Glomerular endothelial cell (primary cell): ENCODE measurements at places on chromosomes 12 and 14. TPM values are rescaled to one million over a fixed set of nuclear protein-coding genes. Genes with fewer than 3 reads are reported as not detected.

Gene VPS37B
- total RNA-seq, result 49.3 and 66.9 TPM in 2 replicates

Gene TMEM117
- total RNA-seq, result 8.5 and 12.0 TPM in 2 replicates

Gene FITM1
- 0.29 TPM in 1 of 2 replicates, not detected in the other for total RNA-seq

Gene SYNE3
- 5.8 and 7.4 TPM in 2 replicates for total RNA-seq

Gene ZDHHC22
- not detected in 2 replicates for total RNA-seq

Gene NTF3
- 0.39 TPM in 1 of 2 replicates, not detected in the other for total RNA-seq

Gene CPNE6
- total RNA-seq, result not detected in 2 replicates

Gene C12orf42
- not detected in 2 replicates for total RNA-seq

Gene MUCL1
- not detected in 2 replicates for total RNA-seq

Gene GEMIN2
- 9.3 and 24.3 TPM in 2 replicates for total RNA-seq

- no peak for DNase-seq
Measured at GRCh38 chr14:99685151-99685591, 1.1 kb downstream of the CYP46A1 start.

- DNase-seq, result no peak
Measured at GRCh38 chr12:55687746-55688145, 20.0 kb downstream of the ITGA7 start.

GRCh38 chr12:2267703-2268470, 215.1 kb downstream of the CACNA1C start:
- no peak for DNase-seq

- no peak for DNase-seq
Measured at GRCh38 chr14:65492266-65492665, 79.7 kb downstream of the FUT8 start.

DNA sequence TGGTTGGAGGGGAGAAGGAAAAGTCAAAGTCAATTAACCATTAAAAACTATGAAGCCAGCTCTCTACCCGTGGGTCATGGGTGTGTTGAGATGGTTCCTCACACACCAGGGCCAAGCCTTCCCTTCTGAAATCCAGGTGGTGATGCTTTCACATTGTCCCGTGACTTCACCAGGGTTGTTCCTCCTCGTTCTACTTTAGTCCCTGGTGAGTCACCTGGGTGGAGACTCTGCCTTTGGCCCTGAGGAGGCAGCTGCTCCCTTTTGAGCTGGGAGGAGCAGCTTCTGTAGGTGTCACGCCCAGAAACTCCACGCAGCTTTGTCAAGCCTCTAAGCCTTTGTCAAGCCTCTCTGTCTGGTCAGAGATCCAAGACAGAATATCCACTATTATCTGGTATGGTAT, 348.3 kb downstream of the BMP4 start:
- no peak for DNase-seq

- DNase-seq, result no peak
Measured at GRCh38 chr12:116901612-116902011, 9.1 kb upstream of the FBXW8 start.

- DNase-seq, result no peak
Measured at GRCh38 chr12:49871263-49871561, 28.3 kb upstream of the BCDIN3D start.

- no peak for DNase-seq
Measured at GRCh38 chr12:795305-795704, 42.9 kb downstream of the WNK1 start.

DNA sequence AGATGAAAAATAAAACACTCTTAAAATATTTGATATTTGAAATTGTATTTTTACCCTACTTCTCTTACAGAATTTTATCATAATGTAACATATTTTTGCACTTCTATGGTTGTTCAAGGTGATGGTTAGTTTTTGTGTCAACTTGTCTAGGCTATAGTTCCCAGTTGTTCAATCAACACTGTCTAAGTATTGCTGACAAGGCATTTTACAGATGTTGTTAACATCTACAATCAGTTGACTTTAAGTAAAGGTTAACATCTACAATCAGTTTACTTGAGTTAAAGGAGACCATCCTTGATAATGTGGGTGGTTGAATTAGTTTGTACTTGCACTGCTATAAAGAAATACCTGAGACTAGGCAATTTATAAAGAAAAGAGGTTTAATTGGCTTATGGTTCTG, 206.5 kb downstream of the AEBP2 start:
- no peak for DNase-seq

DNA sequence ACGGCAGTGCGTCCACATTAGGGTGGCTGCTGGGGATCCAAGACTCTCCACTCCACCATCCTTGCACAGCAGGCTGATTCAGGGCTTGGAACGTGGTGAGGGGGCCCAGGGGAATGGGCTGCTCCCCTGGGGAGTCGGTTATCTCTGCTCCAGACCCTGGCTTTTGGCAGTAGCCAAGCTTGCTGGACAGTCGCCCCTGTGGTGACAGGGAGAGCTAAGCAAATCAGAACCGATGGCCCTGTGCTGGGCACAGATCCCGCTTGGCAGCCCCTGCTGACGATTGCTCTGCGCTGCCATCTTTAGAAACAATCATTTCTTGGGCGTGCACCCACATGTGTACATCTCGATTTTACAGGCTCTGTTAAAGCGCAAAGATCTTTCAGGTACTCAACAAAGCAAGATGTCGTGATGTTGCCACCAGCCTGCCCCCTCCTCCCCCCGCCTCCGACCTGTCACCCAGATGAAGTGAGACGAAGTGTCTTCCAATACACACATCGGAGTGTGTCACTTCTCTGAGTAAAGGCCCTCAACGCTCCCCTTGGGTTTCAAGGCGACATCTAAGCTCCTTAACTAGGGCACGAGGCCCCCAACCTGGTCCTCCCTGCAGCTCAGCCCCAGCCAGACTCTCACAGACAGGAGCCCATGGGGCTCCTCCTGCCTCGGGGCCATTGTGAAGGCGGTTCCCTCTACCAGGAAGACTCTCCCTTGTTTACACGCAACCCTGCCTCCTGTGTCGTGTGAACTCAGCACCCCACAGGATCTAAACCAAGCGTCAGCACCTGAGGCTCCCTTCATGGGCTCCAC, 55.6 kb downstream of the PITPNM2 start:
- no peak for DNase-seq

DNA sequence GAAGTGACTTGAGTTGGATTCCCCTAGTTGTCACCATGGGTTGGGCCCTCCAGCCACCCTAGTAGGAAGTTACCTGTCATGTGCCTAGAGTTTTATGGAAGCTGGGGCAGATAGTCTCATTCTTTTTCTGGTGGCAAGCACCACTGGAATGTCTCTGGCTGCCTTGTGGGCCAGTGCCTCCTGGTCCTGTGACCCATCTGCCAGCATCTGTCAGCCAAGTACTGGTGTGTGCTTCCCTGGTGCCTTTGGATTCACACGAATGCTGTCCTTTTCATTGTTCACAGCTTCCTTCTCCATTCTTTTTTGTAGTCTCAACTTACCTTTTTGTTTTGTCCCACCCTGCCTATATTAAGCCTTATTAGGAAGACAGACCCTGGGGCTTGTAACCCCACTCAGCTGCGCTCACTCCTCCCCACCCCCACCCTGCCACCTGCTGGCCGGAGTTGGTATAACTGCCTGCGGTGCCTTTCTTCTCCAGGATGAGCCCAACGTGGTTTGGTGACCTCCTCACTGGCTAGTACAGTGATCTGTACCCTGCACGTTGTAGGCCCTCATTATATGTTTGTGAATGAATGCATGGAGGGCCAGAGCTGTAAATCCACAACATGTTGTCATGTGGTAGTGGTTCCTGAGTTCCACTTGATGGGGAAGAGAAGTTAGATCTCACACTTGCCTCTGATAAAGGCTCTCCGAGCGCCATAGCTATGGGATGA, 125.7 kb downstream of the TSPAN9 start:
- DNase-seq, result no peak

- DNase-seq, result no peak
Measured at GRCh38 chr14:64724578-64724930, 20.3 kb downstream of the PLEKHG3 start.

GRCh38 chr14:99246536-99247097, 25.4 kb downstream of the BCL11B start:
- DNase-seq, result no peak

GRCh38 chr12:51323966-51324895, at the start of gene BIN2:
Gene BIN2 (minus strand): TSS chr12:51324174. CDS start chr12:51324102, 72 bp downstream.
- no peak for DNase-seq

GRCh38 chr12:20865873-20866272, 55.4 kb downstream of the SLCO1B3 start:
- no peak for DNase-seq

DNA sequence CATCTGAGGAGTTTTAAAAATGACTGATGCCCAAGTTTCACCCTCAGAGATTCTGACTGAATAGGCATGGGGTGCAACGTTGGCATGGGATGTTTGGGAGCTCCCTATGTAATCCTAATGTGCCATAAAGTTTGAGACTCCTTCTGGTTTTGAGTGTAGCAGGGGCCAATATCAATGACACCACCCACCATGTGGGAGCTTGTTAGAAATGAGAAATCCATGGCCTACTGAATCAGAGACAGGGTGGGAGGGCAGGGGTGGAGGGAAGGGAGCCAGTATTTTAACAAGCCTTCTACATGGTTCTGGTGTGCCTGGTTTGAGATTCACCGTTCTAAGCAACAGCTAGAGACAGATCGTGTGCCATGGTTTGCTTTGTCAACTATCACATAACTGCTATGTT, 46.1 kb downstream of the VCPKMT start:
- DNase-seq, result no peak

GRCh38 chr12:31117203-31118011, 43.7 kb downstream of the DDX11 start:
- DNase-seq, result no peak

- DNase-seq, result no peak
Measured at GRCh38 chr12:106296179-106296877, 6.2 kb upstream of the TCP11L2 start.

DNA sequence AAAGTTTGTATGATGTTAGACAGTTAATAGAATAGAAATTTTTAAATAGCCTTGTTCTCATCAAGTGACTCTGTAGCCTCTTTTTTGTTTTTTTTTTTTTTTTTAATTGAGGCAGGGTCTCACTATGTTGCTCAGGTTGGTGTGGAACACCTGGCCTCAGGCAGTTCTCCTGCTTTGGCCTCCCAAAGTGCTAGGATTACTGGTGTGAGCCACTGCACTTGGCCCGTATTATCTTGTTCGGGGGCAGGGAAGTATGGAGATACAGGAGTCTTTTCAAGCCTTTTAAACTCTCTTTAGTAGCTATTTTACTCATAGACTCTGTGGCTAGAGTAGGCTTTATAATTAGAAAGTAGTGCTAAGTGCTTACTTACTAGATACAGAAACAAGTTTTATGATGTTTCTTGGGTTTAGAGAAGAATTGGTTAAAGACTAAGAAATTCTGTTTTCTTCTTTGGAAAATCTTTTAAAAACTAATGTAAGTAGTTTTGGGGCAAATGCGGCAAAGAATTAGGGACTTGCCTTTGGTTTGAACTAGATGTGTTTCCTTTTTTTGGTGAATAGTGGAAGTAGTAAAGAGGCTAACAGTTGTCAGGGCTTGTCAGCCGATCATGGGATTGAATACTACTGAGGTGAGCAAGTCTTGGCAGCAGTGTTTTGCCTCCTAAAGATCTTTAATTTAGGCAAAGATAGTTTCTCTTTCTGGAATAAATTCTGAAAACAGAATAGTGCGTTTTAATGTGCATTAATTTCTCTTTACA, 31.3 kb downstream of the FBXO34 start:
- no peak for DNase-seq

GRCh38 chr12:13179211-13180074, 17.1 kb upstream of the EMP1 start:
- no peak for DNase-seq

- no peak for DNase-seq
Measured at GRCh38 chr12:120984351-120984898, 6.1 kb downstream of the HNF1A start.

GRCh38 chr12:56317675-56318074, 1.9 kb upstream of the CNPY2 start:
- no peak for DNase-seq

GRCh38 chr12:28925719-28926376, 223.2 kb upstream of the FAR2 start:
- no peak for DNase-seq

GRCh38 chr14:83491091-83491490, 1957.4 kb upstream of the SEL1L start:
- DNase-seq, result no peak

DNA sequence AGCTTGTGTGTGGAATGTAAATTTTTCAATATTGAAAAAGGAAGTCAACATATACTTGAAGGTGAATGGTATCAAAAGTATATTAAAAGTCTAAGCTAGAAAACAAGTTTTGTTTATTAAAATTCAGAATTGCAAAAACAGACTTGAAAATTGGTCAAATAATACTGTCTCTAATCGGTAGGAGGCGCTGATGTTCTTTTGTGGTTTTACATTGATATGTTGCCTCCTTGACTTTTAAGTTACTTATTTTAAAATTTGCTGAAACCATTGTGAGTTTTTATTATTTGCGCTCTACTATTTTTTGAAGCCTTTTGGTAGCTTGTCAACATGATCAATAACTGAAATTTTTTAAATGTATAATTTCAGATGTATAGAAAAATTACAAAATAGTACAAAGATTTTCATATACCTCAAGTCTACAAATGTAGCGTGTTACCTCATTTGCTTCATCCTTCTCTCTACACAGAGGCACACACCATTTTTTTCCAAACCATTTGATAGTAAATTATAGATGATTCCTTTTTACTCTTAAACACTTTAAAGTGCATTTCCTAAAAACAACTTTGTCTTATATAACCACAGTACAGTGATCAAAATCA, 6.9 kb downstream of the RTRAF start:
- peak; percentile 37 for DNase-seq

DNA sequence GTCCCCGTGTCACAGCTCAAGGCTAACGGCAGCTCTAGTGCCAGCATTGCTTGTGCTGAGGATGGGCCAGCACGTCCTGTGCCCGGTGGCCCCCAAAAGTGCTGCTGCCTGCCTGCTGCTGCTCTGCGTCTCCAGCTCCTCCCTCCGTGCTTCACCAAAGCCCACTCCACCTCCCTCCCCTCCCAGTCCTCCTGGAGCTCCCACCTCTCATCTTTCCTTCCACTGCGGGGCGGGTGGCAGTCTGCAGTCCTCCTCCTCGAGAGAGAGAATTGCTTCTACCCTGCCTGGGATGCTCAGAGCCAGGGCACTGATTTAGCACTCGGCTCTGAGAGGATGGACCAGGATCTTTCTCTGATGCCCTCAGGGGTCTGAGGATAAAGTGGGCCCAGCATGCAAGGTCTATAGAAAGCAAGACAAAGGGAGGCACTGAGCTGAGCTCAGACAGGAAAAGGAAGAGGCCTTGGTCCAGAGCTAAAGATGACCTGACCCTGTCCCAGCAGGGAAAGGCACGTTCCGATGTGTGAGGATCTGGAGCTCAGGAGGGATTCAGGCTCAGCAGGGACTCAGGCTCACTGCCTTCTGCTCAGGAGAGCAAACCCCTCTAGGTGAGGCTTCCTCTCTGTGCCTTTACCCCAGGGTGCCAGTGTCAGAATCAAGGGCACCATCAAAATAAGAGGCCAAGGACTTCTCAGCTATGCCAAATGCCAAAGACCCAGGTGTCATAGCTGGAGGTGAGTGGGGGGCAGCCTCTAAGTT, 113.1 kb upstream of the FKBP4 start:
- DNase-seq, result no peak

GRCh38 chr14:50020799-50021198, 95.6 kb downstream of the VCPKMT start:
- DNase-seq, result no peak
